Hypothalamus (tissue), 51 donors: ENCODE measurements at places on chromosomes 4 and X.

GRCh38 chr4:128463006-128463405, 175.4 kb upstream of the PGRMC2 start:
- DNase-seq = no peak

DNA sequence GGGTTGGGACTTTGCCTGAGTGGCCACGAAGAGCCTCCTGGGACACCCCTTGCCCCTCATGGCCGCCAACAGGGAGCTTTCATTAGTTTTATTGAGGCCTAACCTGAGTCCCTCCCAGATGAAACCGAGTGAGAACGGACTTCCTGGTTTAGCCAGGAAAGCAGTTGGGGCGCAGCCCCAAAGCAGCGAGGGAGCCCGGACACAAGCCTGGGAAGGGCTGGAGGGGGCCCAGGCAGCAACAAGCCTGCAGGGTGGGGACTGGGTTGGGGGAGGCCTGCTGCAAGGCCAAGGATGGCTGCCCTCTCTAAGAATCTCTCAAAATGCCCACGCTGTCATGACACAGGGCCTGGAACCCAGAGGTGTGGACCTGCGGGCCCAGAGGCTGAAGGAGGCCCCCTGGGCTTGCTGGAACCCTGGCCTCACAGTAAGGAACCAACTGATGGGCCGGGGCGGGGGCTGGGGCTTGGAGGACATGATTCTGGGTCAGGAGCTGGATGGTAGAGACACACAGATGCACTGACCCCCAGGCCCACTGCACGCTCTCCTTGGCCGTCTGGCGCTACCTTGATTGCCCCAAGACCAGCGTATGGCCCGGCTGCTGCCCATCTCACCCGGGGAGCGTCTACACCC, 5.8 kb downstream of the HMX1 start:
- DNase-seq = no peak

- DNase-seq = no peak
These were observed 44.4 kb downstream of the IL13RA2 start for GRCh38 chrX:114973013-114973412.

DNA sequence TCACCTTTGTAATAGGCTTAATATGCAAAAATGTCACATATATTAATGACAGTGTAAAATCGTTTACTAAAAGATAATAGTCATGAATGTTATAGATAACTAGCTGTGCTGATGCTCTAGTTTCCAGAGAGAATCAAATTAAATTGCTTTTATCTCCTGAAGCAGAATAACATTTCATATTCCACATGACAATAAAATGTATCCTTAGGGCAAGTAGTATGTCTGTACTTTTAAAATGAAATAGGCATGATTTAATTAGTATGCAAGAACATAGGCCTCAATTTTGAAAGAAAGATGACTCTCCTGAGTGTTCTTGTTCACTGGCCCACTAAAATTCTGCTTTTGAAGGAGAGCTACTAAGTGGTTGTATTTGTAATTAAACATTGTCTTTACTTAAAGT, 1027.0 kb downstream of the ARAP2 start:
- no peak for DNase-seq

GRCh38 chrX:121755541-121755940, 708.1 kb downstream of the GLUD2 start:
- no peak for DNase-seq

DNA sequence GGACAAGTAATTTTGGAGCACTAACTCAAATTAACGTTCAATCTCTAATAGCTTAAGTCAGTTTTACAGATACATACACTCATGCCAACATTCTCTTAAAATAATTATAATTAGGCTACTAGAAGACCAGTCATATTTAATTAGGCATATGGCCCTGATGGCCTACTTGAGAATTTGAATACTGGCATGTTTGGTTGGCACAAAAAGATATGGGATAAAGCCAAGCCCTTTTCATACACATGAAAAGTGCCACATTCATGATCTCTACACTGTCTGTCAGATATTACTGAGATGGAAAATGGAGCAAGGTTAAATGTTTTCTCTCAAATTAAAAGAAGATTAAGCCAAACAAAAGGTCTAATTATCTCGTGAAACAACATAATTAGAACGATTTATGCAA, 1091.0 kb downstream of the C4orf33 start:
- DNase-seq = no peak

DNA sequence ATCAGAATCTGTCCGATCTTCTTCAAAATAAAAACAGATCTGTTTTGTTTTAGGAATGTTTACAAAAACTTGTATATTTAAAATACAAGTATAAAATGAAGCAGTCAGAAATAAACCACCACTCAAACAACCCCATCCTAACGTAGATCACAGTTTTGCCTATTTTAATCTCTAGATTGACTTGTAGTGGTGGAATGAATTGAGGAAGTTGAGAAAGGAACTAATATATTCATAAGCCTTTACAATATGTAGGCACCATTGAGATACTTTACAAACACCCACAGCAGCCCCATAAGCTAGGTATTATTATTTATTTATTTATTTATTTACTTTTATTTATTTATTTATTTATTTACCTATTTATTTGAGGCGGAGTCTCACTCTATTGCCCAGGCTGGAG, 52.3 kb upstream of the KLF3 start:
- DNase-seq = no peak

DNA sequence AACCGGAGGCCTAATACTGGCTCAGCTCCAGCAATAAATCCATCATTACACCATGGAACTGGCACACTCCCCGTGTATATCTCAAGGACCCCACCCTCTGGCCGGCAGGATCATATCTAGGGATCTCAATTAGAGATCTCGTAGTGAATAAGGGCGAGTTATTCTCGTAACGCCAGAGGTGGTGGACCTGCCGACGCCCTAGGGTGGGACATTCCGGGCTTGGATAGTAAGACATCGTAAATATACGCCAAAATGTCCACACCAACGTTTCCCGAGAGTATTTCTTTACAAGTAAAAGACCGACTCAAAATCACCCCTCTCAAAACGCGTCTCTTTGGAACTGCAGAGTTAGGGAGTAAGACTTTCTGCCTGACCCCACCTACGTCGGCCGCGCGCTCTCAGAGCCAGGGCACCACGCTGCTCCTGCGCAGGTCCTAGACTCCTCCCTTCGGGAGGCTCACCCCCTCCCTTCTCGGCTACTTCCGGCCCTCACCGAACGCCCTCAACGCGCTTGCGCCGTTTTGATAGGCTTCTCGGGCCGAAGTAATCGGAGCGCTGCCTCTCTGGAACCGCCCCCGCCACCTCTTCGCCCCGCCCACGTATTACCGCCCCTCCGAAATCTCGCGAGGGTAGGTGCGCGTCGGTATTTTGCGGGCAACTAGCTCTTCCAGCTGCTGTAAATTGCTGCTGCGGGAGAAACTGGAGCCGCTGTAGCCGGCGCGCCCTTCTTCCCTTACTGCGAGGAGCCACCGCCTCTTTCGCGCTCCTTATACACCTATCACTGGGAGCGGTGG, at the start of gene WDR44:
WDR44 (plus strand) TSS at position 643 of the 794 bp plus-strand sequence. CDS start 398 bp downstream, outside the sequence.
- peak; percentile 86 for DNase-seq

DNA sequence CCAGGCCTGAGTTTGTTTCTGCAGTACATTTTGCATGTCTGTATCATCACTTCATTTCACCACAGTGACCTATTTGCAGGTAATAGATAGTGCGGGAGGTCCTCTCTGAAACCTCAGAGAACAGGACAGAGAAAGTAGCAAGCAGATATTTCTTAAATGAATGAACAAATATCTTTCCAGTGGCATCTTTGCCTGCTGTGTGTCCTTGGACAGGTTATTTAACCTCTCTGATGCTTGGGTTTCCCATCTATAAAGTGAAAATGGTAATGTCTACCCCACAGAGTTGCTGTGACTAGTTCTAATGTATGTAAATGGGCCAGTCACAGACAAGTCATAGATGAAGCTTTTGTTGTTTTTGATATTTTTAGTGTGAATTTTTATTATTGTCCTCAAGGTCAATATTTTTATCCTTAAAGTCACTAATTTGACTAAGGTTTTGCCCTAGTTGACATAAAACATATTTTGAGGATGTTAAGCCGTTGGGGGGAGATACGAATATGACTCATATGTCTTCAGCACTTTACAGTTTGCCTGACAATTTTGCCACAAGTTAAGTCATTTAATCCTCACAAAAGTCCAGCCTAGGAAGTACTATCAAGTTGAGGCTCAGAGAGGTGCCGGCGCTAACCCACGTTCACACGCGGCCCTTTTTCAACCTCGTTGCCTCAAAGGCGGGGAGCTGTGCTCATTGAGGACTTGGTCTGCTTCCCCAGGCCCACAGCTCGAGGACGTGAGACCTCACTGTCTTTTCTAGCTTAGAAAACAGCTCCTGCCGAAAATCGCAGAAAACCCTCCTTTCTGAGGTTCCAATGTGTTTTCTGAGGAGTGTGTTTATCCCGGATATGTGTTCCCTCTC, 126.7 kb upstream of the STX18 start:
- DNase-seq = no peak

DNA sequence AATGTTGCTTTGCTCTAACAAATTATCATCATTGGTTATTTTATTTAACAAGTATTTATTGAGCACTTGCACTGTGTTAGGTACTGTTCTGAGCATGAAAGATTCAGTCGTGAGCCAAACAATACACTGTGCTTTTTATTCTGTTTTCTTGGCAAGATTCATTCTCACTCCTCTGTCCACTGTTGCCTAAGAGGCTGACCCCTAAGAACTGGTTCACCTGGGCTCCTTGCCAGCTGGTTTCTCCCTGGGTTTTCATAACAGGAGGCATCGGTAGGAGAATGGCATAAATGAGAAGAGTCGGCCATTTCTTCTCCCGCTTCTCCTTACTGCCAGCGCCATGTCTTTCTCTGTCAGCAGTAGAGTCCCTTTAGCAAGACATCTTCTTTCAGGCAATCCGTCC, 243.7 kb upstream of the DIAPH2 start:
- no peak for DNase-seq

DNA sequence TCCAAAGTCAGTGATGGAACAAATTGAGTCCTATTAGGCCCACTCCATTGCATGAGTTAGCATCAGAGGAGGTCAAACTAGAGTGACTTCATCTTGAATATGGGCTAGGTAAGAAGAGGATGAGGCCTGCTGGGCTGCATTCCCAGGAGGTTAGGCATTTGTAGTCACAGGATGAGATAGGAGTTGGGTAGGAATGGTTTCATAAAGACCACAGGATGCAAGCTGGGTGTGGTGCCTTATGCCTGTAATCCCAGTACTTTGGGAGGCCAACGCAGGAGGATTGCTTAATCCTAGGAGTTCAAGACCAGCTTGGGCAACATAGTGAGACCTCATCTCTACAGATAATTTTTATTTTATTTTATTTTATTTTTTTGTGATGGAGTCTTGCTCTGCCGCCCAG, 26.8 kb downstream of the PDGFRA start:
- DNase-seq = no peak

DNA sequence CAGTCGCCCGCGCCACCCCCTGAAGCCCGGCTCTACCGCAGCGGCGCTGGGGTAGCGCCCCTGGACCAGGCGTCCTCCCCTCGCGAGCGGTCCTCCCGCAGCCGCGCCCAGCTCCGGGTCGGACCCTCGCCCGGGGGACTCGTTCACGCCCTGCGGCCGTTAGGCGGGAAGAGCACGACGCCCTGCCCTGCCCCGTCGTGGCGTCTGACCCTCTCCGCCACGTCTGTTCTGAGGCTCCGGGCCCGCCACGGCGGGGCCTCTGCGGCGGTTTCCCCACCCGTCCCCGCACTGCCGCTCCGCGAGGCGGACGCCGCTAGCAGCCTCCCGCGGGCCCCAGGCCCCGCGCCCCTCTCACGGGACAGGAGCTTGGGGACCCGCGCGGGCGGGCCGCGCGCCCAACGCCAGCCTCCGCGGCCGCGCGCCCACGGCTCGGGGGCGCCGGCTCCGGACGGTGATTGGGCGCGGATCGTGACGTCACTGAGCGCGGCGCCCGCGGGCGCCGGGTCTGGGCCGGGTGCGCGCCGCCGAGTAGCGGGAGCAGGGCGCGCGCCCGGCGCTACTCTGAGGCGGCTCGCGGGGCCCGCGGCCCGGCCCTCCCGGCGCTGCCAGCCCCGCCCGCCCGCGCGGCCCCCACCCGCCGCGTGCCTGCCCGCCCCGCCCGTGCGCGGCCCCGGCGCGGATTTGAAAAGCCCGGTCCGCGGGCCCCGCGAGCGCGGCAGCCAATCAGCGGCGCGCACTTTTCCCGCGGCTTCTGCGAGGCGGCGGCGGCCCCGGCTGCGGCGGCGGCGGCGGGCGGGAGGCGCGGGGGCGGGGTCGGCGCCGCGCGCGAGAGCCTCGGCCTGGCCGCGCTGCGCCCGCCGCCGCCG, at the start of gene NSD2:
NSD2 (plus strand) TSS at position 816 of the 866 bp plus-strand sequence. CDS start 29,262 bp downstream, outside the sequence.
- DNase-seq = peak; percentile 62

DNA sequence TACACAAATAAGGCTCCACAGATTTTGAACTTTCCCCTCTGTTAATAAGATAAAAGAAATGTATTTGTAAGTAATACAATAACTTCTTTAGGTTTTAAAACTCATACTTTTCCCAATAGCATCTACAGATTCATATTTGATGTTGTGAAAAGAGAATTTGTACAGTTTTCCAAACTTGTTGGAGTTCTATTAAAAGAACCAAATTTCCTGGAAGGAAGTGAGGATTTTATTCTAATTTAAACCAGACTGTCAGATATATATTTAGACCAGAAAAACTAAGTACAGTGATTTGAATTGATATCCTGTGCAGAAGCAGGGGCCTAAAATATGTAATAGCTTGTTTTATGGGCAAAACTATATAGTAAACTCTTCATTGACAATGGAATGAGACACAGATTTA, 53.7 kb downstream of the NAA11 start:
- no peak for DNase-seq

DNA sequence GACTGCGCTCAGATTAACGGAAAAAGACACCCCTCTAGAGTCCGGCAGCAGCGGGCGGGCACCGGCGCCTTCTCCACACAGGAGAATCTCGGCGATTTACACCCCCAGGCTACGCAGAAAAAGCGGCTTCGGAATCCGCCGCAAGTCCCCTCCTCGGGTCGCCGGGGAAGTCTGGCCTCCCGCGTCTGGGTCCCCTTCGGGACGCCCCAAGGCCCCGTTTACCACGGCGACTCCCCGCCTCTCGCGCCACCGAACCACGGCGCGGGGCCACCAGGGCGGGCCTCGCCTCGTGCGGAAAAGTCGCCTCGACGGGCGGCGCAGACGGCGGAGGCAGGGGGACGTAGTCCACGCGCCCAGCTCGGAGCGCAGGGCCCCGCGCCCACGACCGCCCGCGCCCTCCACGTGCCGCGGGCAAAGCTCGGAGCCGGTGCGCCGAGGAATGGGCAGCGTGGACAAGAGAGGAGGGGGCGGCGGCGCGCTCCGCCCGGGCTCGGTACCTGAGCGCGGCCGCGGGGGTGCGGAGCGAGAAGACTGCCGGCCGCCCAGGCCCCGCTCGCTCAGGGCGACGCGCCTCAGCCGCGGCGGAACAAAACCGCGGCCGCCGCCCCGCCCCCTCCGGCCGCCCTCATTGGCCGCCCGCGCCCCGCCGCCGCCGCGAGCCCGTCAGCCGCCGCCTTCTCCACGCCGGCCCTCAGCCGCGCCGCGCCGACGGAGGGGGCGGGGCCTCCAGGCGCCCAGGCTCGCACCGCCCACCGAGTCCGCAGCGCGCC, at the start of gene FAM53A:
FAM53A (minus strand) TSS at position 578 of the 770 bp plus-strand sequence. CDS start 15,572 bp downstream, outside the sequence.
- peak; percentile 82 for DNase-seq

- no peak for DNase-seq
These were observed 5.9 kb downstream of the PHEX start for GRCh38 chrX:22037911-22038537.

- DNase-seq = no peak
These were observed 83.9 kb downstream of the MAD2L1 start for GRCh38 chr4:119982756-119983155.
